ENCODE measurements at places on chromosomes 11 and 22. TPM values are rescaled to one million over a fixed set of nuclear protein-coding genes. Genes with fewer than 3 reads are reported as not detected.

DNA sequence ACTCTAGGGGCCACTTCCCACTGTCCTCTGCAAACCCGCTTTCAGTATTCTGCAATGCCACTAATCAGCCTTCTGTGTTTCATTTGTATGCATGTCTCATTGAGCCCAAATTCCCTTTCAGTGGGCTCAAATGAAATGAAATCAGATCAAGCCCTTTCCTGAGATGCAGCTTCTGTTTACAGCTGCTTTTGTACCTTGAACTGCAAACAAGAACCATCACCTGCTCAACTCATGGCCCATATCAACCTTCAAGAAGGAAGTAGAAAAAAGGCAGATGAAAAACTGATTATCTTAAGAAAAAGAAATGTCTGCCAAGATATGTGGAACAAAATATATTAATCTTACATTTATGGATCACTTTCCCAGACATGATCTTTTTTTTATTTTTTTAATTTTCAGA, 141.1 kb upstream of the ARHGAP42 start:
- no peak for DNase-seq

Gene ASCL2
- 25.0 TPM for total RNA-seq

- DNase-seq, result peak; percentile 84
Observed at GRCh38 chr11:1224491-1225385, 1.9 kb downstream of the MUC5B start.

Gene B3GAT1
- total RNA-seq, result not detected

DNA sequence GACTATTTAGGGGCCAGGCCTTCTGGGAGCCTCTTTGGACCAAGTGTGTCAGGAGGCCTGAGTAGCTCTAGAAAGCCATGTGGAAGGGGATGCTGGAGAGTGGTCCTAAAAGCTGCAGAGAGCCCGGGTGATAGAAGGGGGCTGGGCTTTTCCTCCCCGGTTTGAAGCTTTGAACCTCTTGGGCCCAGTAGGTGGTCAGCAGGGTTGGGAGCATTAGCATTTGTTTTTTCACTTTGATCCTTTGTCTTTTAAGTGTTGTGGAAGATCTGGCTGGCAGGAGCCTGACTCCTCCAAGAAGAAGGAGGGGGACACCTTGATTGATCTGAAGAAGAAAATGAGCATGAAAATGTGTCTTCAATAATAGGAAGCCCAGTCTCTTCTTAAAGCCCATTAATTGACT, 596.6 kb downstream of the INSC start:
- no peak for DNase-seq

Measured in lower leg skin (tissue), 4 donors.